ENCODE measurements at places on chromosomes 1 and 21.

- DNase-seq, result no peak
Measured at GRCh38 chr1:94385308-94385929, 32.8 kb upstream of the ABCD3 start.

- DNase-seq, result peak; percentile 74
Measured at GRCh38 chr1:160169553-160170399, 18.4 kb downstream of the ATP1A4 start.

- DNase-seq, result no peak
Measured at GRCh38 chr1:25501235-25502058, 42.0 kb upstream of the LDLRAP1 start.

GRCh38 chr1:92883297-92883696 lies 51.5 kb downstream of the RPL5 start:
- DNase-seq, result peak; percentile 45

DNA sequence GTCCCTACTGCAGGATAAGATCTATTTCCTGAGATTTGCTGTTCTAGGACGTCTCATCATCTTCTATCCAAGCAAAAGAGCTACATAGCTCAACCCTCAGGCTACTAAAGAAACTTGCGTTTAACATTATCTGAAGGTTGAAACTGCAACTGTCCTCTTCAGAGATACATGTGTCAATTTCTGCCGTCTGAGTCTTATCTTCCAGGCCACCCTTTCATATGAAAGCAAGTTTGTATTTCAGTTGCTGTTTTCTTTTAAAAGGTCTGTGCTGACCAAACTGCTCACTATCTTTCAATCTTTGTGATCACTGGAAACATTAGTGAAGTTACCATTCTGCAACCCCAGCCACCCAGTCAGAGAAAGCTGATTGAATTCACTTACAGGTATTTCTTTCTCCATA lies 108.6 kb upstream of the RAB3GAP2 start:
- no peak for DNase-seq

DNA sequence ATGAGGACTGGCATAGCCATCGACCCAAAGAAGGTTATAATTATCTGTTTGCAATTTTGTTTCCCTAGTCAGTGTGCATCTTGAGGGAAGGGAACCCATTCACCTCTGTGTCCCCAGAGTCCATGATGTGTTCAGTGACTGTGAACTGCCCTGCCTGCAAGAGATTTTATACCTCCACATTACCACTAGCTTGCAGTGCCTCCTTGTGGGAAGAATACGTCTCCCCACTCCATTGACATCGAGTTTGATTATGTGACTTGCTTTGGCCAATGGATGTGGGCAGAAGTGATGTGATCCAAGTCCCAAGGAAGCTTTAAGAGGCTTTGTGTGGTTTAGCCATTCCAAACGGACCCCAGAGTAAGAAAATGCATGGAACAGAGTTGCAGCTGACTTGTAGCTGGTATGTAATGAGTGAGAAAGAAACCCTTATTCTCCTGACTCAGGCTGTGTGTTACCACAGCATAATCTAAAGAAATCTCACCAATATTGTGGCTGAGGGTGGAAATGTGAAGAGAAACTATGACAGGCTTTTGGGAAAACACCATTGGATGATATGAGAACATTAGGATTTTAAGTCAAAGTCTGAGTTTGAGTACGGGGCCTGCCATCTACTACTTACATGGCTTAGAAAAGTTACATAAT lies 47.8 kb upstream of the NRDC start:
- peak; percentile 29 for DNase-seq

DNA sequence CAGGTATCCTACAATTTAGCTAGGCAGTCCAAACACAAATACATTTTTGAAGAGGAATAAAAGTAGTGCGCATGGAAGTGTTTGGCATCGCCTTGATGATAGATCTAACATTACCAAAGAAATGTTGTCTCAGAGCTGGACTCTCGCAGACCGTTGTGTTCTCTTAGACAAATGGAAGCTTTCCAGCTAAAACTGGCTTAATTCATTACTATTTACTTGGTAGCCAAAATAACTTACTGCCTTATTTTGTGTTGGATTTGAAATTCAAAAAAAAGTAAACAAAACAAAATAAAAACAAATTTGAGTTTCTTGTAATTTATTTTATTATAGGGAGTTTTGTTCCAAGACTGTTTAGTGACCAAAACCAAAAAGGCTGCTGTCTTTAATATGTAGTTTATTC lies 51.6 kb downstream of the PDE4B start:
- DNase-seq, result no peak

- no peak for DNase-seq
Measured at GRCh38 chr1:14215151-14215550, 383.3 kb upstream of the KAZN start.

- no peak for DNase-seq
Measured at GRCh38 chr1:24803987-24804530, 58.8 kb downstream of the CLIC4 start.

DNA sequence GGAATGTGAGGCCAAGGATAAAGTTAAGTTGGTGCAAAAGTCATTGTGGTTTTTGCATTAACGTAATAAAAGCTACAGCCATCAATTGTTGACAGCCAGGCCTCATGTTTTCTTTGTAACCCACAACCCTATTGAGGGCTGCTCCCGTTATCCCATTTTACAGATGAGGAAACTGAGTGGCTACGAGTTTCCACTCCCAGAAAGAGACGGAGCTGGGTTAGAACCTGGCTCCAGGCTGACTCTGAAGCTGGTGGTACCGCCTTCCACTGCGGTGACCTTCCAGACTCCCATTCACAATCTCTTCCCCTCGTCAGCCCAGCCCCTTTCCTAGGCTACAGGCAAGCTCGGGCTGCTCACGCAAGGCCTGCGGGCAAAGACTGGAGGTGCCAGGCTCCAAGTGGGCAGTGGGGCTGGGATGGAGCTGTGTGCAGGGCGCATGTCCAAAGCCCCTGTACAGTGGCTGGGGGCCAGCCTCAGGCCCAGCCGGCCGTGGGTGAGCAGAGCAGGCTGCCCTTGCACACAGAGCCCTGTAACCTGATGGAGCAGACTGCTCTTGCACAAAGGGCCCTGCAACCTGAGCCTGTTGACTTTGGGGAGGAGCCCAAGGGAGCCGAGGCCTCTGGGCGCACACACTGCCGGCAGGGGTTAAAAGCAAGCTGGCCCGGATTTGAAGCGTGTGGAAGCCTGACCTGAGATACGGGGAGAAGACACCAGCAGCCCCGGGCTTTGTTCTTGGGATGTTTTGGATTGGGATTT lies 97.4 kb upstream of the TMPRSS2 start:
- no peak for DNase-seq

DNA sequence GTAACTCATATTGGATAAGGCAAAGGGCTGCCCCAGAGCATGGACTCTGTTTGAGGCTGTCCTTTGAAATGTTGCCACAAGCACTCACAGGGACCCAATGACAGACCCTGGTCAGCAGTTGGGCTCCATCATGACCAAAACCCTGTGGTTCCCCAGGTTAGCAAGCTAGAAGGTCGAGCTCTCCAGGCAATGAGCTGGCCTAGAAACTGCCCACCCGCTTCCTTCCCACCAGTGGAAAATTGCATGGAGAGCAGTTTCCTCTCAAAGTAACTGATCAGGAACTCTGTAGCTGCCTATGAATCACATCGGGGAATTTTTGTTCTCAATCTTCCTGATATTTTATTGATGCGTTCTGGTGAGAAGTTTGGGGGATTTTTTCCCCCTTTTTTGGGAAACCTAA lies 52.8 kb downstream of the FHAD1 start:
- no peak for DNase-seq

DNA sequence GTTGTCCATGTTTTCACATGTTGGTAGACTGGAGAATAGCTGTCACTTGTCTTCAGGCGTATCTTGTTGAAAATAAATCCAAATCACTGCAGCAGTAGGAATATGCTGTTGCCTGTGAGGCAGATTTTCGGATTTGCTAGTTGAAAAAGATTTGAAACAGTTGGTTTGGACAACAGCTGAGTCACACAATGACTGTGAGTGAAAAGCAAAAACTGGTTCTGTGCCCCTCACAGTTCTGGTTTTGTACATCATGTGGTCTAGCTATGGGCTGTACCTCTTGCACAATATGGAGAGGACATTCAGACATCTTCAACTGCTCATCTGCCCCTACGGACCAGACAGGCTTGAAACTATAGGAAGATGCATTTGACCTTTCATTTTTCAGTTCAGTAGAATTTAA lies 1.8 kb downstream of the ARF1 start:
- no peak for DNase-seq

- DNase-seq, result no peak
Measured at GRCh38 chr21:37593015-37593414, 226.4 kb downstream of the DYRK1A start.

DNA sequence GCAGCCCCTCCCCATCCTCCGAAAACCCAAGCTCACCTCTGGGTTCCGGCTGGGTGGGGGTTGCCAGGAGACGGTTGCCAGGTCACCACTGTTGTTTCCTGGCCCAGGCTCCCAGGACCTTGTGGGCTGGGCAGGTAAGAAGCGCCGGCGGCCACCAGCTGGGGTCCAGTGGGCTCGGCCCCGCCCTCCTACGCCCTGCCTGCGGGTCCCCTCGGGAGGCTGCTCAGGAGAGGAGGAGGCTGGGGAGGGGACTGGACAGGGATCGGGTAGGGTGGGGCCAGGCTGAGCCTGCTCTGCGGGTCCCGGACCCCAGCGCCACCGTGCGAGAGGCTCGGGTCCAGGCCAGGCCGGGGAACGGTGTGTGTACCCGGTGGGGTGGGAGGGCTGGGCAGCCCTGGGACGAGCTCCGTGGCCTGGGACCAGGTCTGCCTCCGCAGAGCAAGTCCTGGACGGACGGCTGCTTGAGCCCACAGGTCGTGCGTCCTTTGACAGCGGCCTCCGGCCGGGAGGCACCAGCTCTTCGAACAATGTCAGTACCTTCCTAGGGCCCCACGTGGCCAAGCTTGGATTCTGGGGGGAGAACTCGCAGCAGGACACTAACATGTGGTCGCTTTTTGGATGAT lies at the start of gene TTLL10:
TTLL10 (plus strand) TSS at position 88 of the 623 bp plus-strand sequence. CDS start 5,336 bp downstream, outside the sequence.
- DNase-seq, result no peak

- DNase-seq, result peak; percentile 72
Measured at GRCh38 chr1:229199261-229200243, 71.4 kb upstream of the RAB4A start.

DNA sequence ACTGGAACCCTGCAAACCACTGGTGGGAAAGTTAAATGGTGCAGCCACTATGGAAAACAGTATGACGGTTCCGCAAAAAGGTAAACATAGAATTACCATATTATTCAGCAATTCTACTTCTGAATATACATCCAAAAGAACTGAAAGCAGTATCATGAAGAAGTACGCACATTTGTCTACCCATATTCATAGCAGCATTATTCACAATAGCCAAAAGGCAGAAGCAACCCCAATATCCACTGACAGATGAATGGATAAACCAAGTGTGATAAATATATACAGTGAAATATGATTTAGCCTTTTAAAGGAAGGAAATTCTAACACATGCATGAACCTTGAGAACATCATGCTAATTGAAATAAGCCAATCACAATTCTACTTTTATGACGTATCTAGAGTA lies 39.6 kb downstream of the DAB1 start:
- DNase-seq, result no peak

- DNase-seq, result peak; percentile 19
Measured at GRCh38 chr1:50975436-50975835, 5.4 kb downstream of the CDKN2C start.

DNA sequence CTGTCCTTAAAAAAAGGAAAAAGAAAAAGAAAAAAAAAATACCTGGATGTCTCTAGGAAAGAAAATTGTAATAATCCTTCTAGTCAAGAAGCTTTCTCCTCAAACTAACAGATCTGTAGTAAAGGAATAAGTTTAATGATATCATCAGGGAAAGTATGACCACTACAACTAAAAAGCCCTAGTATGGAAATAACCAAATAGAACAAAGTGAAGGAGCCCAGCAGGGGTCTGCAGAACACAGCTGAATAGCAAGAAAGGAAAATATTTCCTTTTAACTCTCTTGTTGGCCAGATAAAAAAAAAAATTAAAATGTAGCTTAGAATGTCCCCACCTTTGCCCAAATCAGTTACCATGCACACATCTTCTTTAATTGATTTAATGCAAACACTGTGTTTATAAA lies 43.2 kb downstream of the PRRX1 start:
- no peak for DNase-seq

GRCh38 chr1:45928486-45929205 lies 125.2 kb downstream of the MAST2 start:
- DNase-seq, result no peak

- DNase-seq, result no peak
Measured at GRCh38 chr21:44926331-44927101, 5.8 kb upstream of the ITGB2 start.

GRCh38 chr1:79079770-79080169 lies 73.2 kb upstream of the ADGRL4 start:
- peak; percentile 75 for DNase-seq

DNA sequence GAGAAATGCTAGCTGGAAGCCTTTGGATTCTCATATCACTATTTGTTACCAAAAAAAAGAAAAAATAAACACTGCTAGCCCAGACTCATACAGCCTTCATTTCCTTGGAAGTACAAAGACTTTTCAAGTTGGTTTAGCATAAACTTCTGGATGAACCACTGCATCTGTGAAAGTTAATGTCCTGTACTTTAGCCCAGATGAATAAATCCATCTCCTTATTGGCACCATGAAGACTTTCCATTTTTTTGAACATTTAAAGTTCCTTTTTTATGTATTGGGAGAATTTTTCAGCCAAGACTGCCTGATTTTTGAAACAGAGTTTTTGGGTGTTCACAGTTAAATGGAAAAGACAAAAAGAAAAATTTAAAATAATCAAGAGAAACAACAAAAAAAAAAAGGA lies 184.0 kb upstream of the C1orf87 start:
- no peak for DNase-seq

GRCh38 chr1:58883037-58883887 lies 99.4 kb upstream of the JUN start:
- peak; percentile 56 for DNase-seq

GRCh38 chr21:32993894-32994293 lies 31.8 kb upstream of the OLIG2 start:
- DNase-seq, result no peak

GRCh38 chr1:3746830-3747521 lies 5.3 kb upstream of the CCDC27 start:
- DNase-seq, result peak; percentile 57

DNA sequence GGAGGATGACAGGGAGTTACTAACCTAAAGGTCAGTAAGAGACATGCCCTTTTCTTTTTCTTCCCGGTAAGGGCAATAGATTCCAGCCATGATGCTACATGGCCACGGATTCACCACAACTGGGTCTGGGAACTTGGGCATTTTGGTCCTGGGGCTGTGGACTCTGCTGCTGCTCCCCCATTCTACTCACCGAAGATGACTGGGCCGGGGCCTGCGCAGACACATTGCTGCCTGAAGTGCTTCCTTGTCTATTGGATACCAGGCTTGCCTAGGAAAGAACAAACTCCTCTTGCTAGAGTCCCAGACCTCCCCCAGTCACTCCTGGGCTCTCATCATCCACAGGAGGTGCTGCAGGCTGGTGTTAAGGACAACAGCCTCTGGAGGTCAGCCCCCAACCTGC lies 49.9 kb upstream of the A3GALT2 start:
- DNase-seq, result no peak

All from foreskin melanocyte (primary cell).